Stimulated activated CD4-positive, alpha-beta T cell treated with anti-CD3 and anti-CD28 coated beads, Interleukin-4, amount 100 ng/mL, for 4 hours (primary cell): ENCODE measurements at places on chromosomes 13 and 19.

DNA sequence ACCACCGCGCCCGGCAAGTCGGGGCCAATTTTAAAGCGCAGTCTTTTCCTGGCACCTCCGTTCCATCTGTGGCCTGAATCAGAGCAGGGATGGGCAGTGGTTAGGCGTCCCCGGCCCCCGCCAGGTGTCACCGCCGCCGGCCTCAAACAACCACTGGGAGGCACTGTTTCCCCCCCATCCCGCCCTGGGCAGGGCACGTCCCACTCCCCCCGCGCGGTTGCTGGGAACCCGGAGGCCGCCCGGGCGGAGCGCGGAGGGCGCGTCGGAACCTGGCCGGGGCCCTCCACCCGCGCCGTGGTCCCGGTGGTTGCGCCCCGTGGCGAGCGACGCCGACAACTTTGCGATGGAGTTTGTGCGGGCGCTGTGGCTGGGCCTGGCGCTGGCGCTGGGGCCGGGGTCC is at the start of gene GRIN3B:
Gene GRIN3B (plus strand): TSS at position 325 of the 400 bp plus-strand sequence. CDS start 19 bp downstream, at position 344.
- peak; percentile 53 for DNase-seq

- no peak for DNase-seq
These were observed 1.8 kb upstream of the ONECUT3 start for GRCh38 chr19:1751367-1752008.

DNA sequence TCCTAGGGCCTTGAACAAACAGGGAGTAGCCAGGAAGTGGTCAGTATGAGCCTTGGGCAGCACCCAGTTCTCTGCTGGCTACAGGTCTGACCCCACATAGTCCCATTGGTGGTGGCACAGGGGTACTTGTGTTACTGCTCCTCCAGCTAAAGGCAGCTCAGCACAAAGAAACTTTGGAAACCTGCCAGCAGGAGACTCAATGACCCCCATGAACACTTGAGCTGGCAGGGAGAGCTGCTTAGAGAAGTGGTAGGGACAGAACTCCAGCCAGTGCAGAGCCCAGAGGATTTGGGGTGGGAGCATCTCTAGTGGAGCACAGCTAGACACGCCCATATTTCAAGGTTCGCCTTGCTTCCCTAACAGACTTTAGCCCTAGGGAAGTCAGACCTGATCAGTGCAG is 10.4 kb upstream of the ZNF586 start:
- DNase-seq = no peak

GRCh38 chr19:21848706-21849105 is 12.7 kb upstream of the ZNF43 start:
- no peak for DNase-seq

GRCh38 chr13:33633701-33634545 is 184.0 kb upstream of the RFC3 start:
- no peak for DNase-seq

DNA sequence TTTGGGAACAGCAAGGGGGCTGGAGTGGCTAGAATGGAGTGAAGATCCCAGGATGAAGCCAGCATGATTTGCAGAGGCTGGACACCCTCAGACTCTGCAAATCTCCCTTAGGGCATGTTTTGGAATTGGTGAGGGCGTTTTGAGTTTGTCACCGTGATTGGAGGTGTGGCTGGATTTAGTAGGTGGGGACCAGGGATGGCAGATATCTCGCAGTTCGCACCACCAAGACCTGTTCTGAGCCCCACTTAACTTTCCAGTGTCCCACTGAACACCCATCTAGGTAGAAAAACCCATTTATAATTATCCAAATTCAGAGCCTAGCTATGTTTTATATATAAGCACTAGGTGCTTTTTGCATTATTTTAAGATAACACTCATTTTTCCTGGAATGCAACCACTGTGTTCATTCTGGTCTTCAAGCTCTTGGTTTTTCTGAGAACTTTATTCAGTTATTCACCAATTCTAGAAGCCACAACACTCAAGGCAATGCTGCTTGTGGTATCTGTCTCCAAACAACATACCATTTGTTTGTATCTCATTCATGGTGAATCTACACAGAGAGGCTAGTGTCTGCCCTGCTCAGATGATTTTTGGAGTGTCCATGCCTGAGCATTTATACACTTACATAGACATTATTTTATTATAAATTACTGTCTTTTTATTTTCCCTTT is 3.0 kb upstream of the NANOS2 start:
- DNase-seq = no peak

DNA sequence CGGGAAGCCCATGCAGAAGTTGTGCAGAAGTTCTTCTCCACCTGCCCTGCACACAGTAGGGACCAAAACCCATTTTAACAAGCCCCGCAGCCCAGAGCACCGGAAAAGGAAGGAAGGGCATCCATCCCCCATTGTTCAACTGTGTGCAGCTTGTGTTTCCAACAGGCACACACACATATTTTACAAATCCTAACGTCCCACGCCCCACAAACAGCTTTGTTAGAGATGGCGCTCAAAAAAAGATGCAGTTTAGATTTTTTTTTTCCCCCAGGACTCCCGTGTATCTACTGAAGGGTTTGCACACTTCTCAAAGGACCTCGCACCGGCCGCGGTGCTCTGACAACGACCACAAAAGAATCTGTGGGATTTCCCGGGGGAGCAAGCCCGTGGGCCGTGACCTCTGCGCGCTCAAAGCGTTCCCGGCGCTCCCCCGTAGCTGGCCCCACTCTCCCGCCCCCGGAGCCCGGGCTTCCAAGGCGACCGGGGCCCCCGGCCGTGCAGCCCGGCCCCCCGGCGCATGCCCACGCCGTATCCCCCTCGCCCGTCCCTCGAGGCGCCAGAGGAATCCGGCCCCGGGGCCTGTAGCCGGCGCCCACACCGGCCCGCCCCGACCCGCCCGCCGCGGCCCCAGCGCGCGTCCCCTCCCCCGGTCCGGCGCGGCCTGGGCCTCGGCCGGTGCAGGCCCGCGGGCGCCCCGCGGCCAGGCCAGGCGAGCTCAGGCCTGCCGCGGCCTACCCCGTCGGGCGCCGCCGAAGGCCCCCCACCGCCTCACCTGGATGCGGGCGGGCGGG is 523 bp downstream of the ELAVL1 start:
- DNase-seq = peak; percentile 16

DNA sequence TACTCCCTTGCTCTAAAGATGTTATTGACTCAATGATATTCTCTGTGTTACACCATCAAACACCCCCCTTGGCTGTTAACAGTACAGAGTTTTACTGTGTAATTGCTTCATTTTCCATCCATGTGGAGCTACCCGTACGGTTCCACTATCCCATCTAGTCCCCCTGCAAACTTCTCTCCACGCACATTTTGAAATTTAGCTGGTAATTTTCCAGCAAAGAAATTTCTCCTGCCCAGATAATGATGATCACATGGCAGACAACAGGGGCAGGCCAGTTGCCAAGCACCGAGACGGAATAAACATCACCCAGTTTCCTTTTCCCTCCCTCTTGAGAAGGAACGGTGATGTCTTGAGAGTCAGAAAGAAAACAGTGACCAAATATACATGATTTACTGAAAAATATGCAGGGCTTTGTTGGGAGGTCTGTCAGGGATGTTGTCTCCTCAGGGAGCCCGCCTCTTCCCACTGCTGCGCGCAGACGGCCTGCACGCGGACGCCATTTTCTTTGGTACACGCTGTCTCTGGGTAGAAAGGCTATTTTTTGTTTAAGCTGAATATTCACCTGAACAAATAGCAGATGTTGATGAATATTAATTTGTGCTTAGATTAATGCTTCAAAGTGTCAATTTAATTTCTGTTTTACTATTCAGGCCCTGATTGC is 109.9 kb downstream of the OLFM4 start:
- DNase-seq = no peak

GRCh38 chr19:53246498-53246897 is 8.2 kb downstream of the ZNF677 start:
- DNase-seq = no peak
